ENCODE measurements at places on chromosomes 5 and 9.

GRCh38 chr5:1103505-1104326, 8.1 kb downstream of the SLC12A7 start:
- DNase-seq = peak; percentile 64

DNA sequence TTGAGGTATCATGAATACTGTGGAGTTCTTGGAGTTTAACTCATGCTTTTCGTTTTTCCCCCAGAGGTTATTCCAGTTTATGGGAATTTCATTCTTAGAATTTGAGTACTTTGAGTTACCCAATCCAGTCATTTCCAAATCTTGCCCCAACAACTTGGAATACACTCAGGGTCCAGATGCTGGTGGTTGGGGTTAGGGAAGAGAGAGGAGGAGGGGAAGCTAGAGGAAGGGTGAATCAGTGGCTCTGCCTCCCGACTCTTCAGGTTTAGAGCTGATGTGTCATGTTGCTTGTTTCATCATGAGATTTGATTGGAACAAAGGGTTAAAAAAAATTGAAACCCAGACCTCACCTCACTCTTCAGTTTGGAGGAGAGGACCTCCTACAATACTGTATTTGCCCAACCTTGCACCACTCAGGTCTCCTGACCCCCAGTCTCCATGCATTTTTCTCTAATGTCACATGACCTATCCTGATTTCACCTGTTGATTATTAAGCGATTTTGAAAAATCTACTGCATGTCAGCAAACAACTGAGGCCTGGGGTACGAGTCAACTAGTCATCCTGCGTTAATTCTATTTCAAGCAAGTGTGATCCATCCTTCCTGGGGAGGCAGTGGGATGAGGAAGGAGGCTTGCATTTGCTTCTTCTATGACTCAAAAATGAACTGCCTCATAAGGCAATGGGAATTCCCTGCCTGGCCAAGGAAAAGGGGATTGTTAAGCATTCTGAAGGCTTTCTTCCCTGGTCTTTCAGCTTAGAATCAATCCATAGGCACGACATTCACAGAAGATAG, 6.2 kb upstream of the SLC1A3 start:
- DNase-seq = no peak

- DNase-seq = peak; percentile 88
Measured at GRCh38 chr9:33161011-33161588, 6.0 kb downstream of the B4GALT1 start.

DNA sequence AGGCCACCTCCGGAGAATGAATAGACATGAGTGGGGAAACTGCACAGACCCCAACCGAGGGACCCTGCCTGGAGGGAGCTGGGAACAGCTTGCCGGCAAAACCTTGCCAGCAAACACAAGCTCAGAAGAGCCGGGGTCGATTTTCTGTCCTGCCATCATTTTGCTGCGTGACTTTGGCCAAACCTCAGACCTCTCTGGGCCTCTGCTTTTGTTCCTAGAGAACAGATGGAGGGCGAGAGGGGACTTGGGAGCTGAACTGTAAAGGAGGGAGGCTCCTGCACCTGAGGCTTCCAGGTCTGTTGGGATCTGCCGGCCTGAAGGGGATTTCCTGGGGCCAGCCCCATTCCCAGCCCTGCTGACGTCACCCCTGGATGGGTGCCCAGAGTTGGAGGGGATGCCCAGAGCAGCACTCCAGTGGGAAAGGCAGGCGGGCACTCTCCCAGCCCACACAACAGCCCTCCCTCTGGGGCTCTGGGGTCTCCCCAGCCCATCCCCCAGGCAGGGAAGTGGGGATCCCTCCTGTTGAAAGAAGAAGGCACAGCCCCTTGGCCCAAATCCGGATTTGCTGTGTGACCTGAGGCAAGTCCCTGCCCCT, 40.4 kb upstream of the SYNPO start:
- DNase-seq = peak; percentile 80

DNA sequence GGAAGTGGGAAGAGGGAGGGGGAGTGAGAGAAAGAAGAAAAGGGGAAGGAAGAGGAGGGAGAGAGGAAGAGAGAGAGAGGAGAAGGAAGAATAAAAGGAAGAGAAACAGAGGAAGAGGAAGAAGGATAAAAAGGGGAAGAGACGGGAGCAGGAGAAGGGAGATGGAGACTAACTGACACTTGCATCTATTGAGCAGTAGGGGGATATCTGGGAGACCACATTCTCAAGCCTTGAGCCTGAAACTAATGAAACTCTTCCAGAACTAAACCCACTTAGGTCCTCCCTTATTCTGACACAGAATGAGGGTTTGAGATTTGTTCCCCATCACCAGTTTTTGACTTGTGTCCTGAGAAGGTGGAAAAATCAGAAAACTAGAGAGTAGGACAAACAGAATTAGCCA, 533.3 kb downstream of the CDH12 start:
- DNase-seq = no peak

- no peak for DNase-seq
Measured at GRCh38 chr5:103138202-103138690, 18.1 kb downstream of the PPIP5K2 start.

- DNase-seq = no peak
Measured at GRCh38 chr5:54021431-54022164, 288.8 kb downstream of the ARL15 start.

DNA sequence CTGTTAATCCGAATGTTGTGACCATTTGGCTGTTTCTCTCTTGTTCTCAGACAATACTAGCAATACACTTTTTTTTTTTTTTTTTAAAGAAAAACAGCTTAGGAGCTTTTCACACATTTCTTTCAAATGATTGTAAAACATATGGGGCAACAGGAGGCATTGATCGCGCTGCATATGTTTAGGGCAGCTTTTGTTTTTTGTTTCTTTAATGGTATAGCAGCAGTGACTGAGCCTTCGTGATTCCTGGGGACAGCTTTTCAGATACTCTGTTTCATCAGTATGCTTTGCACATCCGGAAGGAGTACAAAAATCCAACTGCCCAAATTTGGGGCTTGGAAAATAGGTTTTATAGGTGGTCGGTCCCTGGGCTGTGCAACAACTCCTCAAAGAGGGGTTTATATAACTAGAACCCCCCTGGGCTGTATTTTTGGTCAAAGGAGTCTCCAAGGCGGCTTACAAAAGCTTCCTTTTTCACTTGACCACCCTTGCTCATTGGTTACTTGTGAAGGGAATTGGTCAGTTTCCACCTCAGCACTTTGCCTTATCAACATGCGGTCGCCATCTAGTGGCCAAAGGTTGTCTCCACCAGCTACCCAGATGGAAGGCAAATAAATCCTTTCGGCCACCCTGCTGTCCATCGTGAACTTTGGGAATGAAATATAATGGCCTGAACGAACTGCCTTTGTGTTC, 91.8 kb downstream of the PDE6A start:
- peak; percentile 82 for DNase-seq

DNA sequence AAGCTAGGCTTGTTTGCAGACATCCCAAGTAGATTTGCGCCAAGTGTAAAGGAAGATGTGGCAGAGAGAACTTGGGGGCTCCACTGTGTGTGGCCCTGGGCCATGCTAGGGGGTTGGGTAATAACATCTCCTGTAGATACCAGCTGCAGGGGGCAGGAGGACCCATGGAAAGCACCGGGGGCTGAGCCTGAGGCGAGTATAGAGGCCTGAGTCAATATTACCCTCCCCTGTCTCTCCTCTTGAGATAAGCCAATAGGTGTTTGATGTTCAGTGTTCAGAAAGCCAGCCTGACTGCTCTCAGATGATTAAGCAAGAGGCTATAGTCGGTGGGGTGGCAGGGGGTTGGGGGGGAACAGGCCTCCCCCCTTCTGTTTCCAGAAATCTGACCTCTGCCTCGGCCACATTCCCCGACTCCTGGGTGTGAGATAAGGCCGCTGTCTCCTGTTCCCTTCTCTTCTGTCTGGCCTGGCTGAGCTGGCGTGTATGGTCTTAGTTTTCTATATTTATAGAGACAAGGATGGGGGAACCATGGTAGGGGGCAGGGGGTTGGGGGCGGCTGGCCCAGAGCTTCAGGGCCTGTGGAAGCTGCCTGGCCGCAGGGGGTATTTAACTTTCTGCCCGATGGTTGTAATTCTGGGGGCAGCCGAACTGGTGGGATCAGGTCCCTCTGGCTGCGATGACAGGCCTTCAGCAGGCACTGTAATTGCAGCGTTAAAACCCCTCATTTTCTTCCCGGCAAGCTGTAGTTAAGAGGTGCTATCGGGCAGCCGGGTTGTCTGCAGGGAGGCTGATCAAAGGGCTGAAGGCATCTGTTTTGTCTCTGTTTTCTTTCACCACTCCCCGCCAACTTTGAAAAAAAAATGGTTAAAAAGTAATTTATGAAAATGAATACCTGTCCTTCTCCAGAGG, 292.0 kb downstream of the NSG2 start:
- DNase-seq = peak; percentile 72

GRCh38 chr5:148619484-148619883, 34.8 kb downstream of the HTR4 start:
- no peak for DNase-seq

DNA sequence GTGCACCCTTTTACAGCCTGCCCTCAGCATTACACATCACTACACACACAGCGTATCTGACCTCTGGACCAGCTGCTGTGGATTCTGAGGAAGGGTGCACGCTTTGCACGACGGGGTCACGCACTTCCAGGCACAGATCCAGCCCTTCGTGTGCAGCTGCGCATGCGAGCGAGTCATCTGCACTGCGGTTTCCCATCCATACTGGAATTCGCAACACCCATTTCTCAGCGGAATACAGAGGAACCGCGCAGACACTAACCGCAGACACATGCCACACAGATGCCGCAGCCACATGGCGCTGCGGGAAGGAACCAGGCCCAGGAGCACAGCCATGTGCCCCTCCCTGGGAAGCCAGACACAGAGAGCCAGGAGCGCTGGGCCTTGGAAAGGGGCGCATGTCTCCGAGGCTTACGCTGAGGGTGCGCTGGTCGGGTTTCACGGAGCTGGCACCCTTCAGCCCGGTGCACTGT, 43.5 kb downstream of the PNPLA7 start:
- no peak for DNase-seq

DNA sequence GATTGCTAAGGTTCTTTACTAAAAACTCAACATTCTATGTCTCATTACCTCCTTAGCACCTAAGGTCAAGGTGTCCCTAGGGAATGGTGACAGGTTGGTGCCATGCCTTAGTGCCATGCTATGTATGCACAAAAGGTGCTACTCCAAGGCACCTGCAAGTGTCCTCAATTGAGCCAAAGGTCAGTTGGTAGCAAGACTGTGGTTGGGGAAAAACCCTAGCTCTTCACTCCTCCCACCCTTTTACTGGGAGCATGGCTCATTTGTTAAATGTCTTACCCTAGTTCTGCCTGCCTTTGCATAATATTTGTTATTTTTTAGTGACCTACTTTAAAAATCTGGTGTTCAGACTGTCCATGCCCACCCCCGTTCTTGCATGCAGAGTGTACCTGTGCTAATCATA, 17.0 kb downstream of the ACO1 start:
- DNase-seq = no peak

GRCh38 chr9:131394464-131395156, 724 bp downstream of the PRRC2B start:
- peak; percentile 77 for DNase-seq

DNA sequence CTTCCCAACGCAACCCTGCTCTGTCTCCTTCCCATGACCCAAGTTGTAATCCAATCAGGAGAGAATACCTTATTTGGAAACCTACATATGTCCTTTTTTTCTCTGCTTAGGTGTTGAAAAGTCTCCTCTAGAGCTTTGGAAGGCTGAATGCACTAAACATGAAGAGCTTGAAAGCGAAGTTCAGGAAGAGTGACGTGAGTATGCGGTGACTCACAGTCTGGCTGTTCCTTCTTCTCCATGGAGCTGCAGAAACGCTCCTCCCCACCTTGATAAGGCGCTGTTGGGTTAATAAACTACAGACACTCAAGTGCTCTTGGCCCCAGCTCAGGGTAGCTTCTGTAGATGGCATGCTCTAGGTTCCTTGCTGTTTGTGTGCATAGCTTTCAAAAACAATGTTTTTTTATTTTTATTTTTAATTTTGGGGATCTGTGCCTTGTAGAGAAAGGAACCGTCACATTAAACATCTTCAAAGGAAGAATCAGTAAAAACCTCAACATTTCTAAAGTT, 30.7 kb downstream of the RAI14 start:
- peak; percentile 94 for DNase-seq

DNA sequence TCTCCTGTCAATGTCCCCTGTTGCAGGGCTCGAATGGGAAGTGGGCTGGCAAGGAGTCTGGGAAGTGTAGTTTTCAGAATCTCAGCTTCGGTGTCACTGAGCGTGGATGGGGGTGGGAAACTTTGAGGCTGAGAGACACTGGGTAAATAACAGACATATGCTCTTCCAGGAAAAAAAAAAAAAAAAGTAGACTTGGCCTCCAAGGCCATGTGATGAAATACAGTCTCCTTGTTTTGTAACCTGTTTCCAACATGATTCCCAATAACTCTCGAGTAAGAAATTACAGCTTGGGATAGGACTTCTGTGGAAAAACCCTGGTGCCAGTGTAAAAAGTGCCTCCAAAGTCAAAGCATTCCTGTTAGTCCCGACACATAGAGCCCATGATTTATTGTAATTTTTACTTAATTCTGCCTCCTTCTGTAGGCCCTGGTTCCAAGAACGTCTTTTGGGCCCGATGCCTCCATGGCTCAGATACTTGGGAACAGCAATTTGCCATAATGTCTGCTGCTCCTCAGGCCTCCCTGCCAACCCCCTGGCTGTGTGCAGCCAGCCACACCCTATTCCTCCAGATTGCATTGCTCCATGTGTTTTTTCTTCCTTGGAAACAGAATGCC, 119.5 kb upstream of the TNC start:
- no peak for DNase-seq

- DNase-seq = peak; percentile 62
Measured at GRCh38 chr5:61332358-61332749, 296 bp downstream of the ZSWIM6 start.

- no peak for DNase-seq
Measured at GRCh38 chr5:76500633-76501393, 97.7 kb downstream of the IQGAP2 start.

- no peak for DNase-seq
Measured at GRCh38 chr5:106489004-106489403, 1181.7 kb downstream of the EFNA5 start.

DNA sequence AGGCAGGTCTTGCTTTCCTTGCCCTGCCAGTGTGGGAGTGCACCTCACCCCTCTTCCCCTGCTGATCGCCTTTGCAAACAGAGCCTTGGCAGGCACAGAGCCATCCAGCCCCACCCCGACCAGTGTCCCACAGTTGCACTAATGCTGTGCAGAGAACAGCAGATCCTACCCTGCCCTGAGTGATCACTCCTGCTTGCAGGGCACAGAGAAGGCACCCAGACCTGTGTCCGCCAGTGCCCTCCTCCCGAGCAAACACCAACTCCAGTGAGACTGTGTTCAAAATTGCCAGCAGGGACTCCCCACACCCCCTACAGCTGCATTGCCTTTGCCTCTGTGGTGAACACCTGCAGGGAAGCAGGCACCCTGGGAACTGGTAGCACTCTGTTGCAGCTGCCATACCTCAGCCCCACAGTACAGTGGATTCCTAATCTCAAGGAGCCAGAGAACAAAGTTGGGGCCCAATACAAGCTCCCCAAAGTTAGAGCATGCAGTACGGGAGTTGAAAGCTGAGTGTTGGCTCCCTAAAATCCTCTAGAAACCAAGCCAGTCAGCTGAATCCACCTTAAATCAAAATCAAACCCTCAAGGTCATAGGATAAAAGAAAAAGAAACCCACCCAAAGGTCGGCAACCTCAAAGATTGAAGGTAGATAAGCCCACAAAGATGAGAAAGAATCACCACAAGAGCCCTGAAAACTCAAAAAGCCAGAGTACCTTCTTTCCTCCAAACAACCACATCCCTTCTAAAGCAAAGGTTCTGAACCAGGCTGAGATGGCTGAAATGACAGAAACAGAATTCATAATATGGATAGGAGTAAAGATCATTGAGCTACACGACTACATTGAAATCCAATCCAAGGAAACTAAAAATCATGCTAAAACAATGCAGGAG, 92.9 kb upstream of the PIK3R1 start:
- no peak for DNase-seq
